M059J (cell line): ENCODE measurements at places on chromosomes 7 and 10. TPM values are rescaled to one million over a fixed set of nuclear protein-coding genes. Genes with fewer than 3 reads are reported as not detected.

LRMDA gene
- total RNA-seq = 8.0 and 36.7 TPM in 2 replicates

ALOX5 gene
- total RNA-seq = not detected in 2 replicates

- DNase-seq = no peak
These were observed 91.1 kb upstream of the PDGFA start for GRCh38 chr7:610531-611280.

DNA sequence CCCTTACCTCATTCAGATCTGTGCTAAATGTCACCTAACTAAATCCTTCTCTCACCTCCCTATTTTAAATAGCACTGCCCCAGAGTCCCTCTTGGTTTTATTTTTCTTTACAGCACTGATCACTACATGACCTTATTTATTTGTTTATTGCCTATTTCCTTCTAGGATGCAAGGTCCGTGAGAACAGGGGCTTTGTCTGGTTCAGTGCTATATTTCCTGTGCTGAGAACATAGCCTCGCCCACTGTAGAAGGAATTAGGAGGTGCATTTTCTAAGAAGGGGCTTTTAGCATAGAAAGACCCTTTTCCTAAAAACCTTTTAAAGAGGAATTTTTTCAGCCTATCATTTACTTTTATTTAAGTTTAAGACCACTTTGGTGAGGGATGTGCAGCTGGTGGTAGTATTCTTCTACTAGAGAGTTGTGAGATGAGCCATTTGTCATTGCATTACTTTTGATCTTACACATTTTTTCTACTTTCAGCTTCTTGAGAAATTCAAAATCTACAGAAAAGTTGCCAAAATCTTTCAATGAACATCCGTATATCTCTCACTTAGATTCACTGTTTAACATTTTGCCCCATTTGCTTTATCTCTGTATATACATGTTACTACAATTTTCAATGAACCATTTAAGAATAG, 13.5 kb upstream of the PCGF5 start:
- DNase-seq = no peak

DNA sequence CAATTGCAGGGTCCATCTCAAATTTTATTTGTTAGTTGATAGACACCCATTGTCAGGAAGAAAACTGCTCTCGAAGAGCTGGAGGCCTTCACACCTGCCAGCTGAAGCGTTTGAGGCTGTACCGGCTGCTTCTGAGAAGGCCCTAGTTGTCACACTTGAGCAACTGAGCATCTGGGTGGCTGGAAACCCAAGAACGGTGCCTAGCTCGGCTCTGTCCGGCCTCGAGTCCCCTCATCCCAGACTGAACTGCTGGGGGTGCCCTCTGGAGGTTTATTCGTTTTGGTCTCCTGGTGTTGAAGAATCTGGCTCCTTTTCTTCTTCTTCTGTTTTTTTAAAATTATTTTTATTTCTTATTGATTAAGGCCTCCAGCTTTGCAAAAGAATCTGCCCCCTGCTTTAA, 59.3 kb upstream of the EXOC6 start:
- DNase-seq = no peak

DNA sequence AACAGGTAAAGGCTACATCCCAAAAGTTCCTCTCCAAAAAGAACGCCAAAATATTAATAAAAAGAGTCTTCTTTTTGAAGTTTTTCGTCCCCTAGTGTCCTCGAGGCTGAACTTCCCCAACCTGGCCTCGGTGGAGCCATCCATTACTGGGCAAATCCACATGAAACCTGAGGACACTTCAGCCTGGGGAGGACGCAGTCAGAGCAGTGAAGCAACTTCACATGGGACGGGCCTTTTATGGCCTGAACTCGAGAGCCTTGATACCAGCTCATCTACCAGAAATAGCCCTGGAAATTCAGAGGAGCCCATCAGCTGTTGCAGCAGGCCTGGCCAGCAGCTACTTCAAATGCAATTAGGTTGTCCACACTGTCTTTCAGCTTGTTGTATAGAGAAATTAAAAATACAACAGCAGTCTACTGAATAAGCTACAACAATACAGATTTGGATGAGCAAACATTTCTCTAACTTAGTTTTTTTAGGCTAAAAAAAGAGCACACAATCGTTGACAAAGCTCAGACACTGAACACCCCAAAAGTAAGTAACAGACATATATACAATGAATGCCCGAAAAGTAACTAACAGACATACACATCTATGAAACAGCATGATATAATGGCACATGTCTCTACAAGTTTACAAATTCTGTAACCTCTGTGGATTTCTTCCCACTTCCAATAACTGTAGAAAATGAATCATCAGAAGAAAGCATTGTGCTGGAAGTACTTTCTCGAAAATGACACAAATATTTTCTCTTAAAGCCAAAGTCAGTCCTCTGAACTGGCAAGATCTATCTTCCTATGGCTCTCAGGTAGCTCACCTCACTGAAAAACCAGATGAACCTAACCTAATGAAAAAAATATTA, at the start of gene SVIL:
TSS of gene SVIL (minus strand) at position 208 of the 862 bp plus-strand sequence. CDS start 79,913 bp downstream, outside the sequence.
- DNase-seq = peak; percentile 62

- DNase-seq = no peak
These were observed 13.9 kb downstream of the TAS2R60 start for GRCh38 chr7:143456992-143457793.
